Esophagus mucosa (tissue), 1 donor: ENCODE measurements at places on chromosomes 4 and X. TPM values are rescaled to one million over a fixed set of nuclear protein-coding genes. Genes with fewer than 3 reads are reported as not detected.

Gene CFAP99
- total RNA-seq: 0.28 TPM

Gene FAM50A
- 17.9 TPM for total RNA-seq

Gene RNF4
- total RNA-seq: 34.6 TPM

Gene SASH3
- total RNA-seq: 1.6 TPM

DNA sequence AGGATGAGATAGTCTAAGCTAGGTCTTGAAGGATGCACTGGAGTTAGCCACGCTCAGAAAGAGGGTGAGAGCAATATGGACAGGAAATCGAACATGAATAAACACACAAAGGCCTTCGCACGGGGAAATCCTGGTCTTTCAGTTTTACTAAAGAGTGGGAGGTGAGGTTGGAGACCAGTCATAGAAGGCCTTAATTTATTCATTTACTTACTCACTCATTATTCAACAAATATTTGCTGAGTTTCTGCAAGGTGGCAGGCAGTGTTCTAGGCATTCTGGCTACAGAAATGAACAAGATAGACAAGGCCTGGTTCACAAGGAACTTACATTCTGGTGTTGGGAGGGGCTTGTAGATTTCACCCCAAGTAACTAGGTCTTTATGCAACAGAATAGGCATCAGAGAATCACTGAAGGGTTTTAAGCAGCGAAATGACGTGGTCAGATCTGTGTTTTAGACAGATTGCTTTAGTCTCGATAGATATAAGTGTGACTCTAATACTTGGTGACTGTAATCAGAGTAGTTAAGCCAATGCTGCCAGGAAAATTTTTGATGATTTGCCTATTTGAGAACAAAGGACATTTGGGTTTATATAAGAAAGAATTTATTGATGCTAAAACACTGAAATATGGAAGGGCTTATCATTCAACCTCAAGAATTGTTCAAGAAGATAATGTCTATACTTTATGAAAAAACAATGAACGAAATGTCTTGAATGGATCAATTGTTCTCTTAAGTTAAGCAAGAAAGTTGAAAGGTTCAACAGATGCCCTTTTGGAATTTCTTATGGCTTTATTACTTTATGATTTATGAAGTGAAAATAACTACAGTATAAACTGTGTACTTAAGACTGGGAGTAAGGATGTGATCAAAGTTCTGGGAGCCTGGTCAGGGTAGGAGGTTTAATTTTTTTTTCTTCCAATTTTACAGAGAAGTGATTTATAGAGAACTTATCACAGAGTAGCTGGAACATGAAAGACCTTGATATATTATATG lies 184.4 kb upstream of the CASK start:
- no peak for ATAC-seq

- no peak for ATAC-seq
These were observed 567.3 kb downstream of the PDHA2 start for GRCh38 chr4:96407225-96407624.

- ATAC-seq: no peak
These were observed 66.7 kb downstream of the RBMX2 start for GRCh38 chrX:130468395-130468923.

- ATAC-seq: no peak
These were observed 136.6 kb downstream of the FBXW7 start for GRCh38 chr4:152399246-152399645.

DNA sequence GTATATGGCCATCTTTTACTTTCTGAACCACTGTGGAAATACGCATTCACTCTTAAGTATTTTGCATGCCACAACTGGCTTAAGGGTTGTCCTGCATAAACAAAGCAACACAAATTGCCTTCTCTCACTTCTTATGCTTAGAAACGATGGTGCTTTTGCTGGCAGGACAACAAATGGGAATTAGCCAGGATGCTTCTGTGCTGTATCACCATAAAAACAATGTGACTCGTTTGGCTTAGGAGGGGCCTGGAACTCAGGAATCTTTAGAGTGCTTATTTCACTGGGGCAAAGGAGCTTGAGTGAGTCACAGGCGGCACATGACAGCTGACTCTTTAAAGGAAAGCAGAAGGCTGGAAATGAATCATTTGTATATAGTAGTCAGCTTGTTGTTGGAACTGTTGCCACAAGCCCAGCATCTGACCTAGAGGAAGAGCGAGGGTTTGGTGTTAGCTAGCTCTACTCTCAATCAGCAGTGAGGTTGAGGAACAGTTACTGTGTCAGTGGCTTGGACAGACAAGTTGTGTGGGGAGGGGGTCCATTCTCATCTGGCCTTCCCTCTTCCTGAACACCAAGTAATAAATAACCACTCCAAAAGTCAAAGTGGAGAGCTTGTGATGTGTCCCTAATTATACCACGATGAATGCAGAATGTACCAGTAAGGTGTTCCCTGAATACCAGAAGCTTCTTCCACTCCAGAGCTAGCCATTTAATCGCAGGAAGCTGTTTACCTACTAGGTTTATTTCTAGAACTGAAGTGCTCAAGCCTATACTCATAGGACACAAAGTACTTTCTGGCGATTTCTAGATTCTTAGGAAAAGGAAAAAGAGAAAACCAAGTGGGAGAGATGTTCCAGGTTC lies 293.1 kb downstream of the CAMK2D start:
- peak; percentile 99 for ATAC-seq

- peak; percentile 80 for ATAC-seq
These were observed at the start of gene ARHGAP10 for GRCh38 chr4:147731580-147732517. ARHGAP10 (plus strand) TSS chr4:147732088; CDS start chr4:147732302, 214 bp downstream.
